COLO829 (cell line): ENCODE measurements at places on chromosomes 2 and 18.

DNA sequence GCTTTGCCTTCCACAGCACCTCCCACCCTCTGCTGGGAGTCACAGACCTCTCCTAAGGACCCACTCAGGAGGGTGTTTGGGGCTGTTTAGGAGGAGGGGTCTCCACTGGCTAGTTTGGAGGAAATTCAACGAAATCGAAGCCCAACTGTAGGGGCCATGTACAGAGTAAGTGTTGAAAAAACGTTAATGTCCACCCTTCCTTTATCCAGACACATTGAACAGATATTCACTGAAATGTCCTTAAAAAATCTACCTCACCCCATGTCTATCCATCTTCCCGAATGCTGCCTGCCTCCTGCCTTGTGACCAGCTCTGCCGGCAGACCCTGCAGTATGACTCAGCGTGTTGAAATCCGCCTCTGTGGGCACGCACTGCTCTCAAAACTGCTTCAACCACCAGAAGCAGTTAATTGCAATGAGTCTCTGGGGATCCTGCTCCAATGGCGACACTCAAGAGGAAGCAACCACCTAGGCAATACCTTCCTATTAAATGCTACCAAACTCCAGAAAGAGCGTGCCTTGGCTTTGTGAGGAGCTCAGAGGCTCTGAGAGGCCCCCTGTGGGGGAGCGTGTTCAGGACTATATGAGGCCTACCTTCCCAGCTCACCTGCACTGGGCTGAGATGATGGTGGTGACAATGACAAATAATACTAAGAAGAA is 61.4 kb upstream of the RTN4 start:
- peak; percentile 63 for DNase-seq

DNA sequence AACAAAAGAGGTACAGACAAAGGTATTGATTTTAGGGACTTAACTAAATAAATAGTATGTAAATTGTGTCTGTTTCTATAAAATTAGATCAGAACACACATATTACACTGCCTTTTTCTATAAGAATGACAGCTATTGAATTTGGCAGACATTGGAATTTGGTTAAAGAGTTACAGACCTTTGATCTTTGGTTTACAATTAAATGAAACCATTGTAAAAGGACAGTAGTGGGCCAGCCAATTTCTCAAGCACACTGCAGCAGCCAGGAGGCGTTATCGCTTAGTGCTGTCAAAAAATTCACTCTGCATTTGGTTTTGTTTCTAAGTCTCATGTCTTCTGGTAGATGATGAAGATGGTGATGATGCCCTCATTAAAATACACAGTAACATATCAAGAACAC is 175.9 kb downstream of the NR4A2 start:
- peak; percentile 13 for DNase-seq

DNA sequence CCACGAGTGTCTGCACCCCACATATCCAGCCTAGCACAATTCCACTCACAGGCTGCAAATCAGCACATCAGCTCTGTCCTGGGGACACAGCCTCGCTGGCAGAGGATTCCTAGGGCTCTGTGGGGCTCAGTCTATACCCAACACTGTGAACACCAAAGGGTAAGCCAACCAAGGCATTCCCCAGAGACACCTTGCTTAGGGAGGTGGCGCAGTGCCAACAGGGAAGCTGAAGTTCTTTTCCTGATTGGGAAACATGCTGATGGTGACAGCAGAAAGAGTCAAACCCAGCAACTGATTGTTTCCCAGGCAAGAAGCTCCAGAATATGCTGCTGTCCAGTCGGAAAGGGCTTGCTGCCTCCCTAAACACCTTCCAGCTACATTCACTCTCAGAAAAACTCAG is 55.8 kb downstream of the TTC32 start:
- no peak for DNase-seq

DNA sequence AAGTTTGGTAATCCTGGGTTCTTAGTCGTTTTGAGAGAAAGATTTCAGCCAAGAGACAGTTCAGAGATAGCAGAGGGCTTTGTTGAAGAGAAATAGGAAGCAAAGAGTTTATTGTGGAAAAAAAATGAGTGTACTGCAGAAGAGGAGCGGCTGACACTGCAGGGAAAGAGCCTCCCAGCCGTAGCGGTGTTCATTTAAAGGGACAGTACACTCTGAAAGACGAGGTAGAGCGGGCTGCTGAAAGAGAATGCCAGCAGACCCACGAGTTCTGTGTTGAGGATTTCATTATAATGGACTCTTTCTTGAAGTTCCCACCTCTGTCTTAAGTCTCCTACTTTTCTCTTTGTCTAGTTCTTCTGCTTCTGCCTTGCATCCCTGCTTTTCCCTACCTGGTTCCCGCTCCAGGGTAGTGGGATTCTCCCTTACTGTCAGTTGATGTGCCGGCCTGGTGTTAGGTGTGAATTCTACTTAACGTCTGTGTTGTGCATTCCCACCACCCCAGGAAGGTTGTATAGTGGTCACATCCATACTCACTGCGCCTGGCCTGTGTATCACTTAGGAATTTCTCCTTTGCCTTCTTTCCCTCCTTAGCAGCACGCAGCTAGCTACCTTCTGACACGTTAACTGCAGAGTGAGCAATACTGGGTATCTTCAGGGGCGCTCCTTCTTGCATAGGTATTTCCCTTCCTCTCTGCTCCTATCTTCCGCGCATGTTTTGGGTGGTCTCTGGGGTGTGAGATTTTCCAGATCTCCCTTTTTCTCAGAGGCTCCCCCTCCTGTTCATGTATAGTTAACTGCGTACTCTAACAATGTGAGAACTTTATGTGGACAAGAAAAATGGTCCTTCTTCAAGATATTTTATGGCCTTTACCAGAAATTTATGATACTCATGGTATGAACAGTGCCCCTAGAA is 164.5 kb downstream of the PTH2R start:
- DNase-seq, result peak; percentile 5

- DNase-seq, result no peak
Measured at GRCh38 chr18:3610813-3611212, 160.8 kb downstream of the TGIF1 start.

DNA sequence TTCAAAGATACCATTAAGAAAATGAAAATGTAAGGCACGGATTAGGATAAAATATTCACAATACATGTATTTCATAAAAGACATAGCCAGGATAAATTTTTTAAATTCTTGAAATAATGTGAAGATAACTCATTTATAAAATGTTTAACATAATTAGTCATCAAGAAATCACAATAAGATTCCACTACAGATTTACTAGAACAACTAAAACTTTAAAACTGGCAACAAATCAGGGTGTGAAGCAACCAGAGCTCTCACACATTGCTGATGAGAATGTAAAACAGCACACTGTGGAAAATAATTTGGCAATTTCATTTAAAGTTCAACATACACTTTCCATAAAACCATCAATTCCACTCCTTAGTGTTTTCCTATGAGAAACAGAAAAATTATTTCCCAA is 89.6 kb upstream of the UBE2E3 start:
- no peak for DNase-seq

- DNase-seq, result no peak
Measured at GRCh38 chr2:1318366-1319009, 94.8 kb upstream of the TPO start.

DNA sequence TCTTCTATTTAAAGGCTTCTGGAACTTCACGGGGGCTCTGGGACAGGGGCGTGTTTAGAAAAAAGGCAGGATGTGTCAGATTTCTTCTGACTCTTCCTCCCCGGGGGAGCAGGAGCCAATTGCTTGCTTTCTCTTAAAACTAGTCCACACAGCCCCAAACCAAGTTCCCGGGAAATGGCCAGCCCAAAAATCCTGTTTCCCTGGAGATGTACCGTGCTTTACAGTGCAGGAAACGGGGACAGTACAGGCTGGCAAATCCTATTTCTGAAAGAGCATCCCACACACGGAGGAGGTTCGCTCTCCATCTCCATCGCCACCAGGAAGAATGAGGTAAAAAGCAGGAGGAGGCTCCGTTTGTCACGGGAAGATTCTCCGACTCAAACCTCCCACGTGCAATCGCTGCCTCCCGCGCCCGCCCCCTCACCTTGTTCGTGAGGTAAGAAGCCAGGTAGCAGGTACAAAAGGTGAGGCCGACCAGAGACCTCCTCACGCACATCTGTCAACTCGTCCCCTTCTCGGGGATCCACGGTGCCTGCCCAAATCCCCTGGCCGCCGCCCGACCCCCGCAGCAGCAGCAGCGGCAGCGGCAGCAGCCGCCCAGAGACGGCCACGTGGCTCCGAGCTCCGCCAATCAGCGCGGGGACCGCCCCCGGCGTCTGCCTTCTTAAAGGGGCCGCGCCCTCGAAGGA is 15.6 kb upstream of the RIOK3 start:
- DNase-seq, result peak; percentile 35

DNA sequence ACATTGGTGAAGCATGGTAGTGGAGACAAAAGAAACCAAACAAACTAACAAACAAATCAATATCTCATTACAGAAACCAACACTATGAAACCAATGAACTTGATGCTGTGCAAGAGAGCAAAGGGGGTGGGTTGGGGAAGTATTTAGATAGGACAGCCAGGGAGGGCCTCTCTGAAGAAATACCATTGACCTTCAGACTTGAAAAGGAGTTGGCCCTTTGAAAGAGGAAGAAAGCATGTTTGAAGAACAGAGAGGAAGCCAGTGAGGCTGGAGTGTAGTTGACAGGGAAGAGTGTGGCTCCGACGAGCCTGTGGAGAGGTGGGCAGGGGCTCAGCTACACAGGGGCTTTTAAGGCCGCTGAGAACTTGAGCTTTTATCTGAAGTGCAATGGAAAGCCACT is 151.0 kb upstream of the GATA6 start:
- no peak for DNase-seq

DNA sequence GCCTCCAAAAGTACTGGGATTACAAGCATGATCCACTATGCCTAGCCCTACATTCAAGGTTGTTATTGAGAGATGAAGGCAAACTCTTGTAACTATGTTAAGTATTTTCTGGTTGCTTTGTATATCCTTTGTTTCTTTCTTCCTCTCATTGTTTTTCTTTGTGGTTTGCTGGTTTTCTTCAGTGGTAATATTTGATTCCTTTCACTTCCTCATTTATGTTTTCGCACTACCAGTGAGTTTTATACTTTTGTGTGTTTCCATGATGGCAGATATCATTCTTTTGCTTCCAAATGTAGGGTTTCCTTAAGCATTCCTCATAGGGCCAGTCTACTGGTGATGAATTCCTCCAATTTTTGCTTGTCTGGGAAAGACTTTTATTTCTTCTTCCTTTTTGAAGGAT is 90.2 kb downstream of the NCK2 start:
- DNase-seq, result no peak

DNA sequence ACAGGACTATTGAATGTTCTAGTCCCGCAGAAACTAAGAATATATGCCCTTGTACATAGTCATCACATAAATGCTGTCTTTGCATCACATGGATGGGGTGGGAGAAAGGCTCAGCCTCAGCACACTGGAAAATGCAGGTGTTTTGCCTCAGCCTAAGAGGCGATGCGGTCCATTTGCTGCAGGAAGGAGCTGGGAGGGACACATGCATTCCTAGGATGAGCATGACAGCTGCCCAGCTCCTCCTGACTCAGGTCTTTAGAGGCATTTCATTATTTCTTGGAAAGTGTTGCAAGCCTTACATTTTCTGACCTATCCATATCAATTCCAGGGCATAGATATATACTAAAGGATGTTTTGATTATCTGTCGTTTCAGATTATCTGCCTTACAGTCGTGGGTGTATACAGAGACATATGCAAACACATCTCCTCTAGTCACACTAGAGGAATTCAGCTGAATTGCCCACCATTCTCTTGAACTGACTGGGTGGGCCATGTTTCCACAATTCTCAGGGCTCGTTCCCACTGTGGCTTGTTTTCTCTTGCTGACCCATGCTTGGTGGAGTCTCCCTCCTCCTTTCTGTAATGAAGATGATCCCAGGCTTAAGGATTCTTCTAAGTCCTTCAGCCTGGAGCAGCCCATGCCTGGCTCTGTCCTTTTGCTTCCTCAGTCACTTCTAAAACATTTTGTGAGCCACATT is 156.9 kb downstream of the SETBP1 start:
- DNase-seq, result no peak

- no peak for DNase-seq
Measured at GRCh38 chr2:40409734-40410133, 42.2 kb downstream of the SLC8A1 start.

GRCh38 chr18:2657788-2658458 is 2.4 kb downstream of the SMCHD1 start:
- peak; percentile 35 for DNase-seq

DNA sequence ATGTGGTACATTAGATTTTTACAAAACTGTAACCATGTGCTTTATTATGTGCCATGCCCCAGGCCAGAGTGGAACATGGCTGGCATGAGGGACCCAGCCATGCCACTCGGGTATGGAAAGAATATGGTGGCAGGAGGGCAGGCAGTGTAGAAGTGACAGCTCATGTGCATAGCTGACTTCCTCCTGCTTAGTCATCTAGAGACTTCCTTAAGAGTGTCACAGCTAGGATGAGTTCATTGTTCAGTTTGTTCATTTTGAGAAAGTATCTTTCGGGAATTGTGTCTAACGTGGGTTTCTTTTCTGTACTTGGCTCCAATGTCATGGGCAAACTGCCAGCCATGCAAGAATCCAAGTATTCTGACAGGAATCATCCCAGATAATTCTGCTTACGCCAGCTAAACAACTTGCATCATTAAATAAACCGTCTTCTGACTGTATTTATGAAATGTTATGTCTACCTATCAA is 94.3 kb upstream of the ITGB6 start:
- no peak for DNase-seq

DNA sequence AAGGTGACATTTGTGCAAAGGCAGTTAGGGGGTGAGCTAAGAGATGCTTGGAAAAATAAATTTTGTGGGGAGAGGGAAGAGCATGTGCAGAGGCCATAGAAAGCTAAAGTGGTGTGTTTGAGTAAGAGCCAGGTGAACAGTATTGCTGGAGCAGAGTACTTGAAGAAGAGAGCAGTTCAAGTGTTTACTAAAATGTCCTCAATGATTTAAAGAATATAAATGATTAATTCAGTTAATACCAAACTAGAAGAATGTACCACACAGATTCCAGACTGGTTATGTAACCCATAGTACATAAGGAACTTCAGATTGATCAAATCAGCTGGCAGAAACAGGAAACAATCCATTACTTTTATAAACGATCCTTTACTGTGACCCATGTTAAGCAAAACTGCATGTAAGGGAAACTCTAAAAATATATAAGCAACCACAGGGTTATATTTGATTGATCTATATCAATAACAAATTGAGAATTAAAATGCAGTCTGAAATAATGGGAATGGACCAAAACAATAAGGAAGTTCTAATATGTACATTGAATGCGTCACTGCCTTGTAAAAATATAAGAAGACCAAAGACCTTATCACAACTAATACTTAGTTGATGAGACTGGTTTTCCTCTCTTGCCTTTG is 76.9 kb downstream of the LDAH start:
- DNase-seq, result no peak
